ENCODE measurements at places on chromosomes 6 and 20. TPM values are rescaled to one million over a fixed set of nuclear protein-coding genes. Genes with fewer than 3 reads are reported as not detected.

VSX1 gene
- total RNA-seq, result not detected

TCP1 gene
- total RNA-seq, result 320 TPM

DNA sequence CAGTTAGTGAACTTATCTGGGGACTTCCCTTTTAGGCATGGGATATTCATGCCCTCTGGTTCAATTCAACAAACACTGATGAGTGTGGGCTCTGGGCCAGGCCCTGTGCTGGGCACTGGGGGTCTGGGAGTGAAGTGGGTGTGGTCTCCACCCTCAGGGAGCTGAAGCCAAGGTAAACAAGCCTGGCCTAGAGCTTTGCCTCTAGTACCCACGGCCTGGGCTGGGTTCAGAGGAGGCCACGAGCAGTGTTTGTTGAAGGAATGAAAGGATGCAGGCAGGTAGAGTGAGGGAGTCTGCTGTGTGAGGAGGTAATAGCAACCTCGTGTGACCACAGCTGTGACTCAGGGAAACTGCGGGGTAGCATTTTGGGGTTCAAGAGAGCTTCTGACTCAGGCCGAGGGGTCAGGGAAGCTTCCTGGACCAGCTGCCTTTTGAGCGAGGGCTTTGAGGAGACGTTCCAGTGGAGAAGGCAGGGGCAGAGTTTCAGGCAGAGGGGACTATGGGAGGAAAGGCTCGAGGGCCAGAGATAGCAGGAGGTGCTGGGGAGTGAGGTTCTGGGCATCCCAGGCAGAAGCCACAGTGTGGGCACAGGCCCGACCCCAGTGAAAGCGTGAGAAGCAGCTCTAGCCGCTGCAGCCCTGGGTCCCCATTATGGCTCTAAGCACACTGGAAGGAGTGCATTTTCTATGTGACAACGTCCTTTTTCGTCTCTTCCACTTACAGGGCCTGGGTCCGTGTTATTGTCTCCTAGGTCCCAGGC lies 5.6 kb downstream of the MYLK2 start:
- DNase-seq, result no peak

DNA sequence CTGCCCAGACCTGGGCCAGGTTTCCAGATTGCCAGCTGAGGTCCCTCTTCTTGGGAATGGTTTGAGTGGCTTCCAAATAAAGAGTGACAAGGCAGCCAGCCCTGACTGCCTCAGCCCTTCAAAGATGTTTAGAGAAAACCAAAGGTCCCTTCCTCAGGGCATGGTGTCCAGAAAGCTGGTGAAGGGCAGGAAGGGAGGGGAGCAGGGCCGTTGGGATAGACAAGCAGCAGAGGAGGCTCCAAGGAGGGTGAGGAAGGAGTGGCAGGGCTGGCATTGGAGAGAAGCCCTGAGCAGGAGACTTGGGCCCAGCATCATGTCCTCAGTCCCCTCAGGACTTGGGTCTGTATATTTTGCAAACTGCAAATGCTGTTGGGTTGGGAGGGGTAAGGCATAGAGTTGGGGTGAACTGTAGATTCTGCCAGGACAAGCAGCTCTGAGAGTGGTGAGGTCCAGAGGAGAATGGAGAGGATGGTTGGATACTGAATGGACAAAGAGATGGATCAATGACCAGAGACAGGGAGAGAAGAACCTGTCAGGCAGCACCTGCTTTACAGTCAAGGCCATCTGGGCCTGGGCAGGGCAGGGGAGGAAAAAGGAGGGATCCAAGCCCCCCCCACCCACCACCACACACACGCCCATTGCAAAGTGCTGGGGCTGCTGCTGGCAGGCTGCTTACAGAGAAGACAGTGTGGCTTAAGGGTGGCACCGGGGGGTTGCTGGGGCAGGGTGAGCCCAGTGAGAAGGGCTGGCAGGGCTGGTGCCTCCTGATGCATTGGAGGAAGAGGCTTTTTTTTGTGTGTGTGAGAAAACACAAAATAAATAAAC lies 5.5 kb upstream of the DSN1 start:
- no peak for DNase-seq

GRCh38 chr6:131600716-131601115 lies 27.3 kb downstream of the MED23 start:
- DNase-seq, result no peak

DNA sequence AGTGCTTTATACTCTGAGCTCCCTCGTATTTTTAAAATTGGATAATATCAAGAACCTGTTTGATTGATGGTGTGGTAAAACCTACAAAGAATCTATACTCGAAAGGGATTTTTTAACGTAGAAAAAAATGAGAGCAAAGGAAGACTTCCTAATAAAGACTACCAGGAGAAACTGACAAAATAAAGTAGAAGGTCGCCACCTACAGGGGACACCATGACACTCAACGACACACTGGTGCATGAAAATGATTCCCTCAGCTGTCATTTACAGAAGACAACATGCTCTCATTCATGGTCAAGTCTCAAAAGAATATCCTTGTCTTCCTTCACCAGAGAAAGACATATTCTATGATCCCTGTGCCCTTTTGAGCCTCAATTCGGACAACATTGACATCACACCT lies 10.1 kb upstream of the NHSL1 start:
- DNase-seq, result peak; percentile 67

GRCh38 chr6:134323698-134324097 lies 5.8 kb upstream of the SGK1 start:
- no peak for DNase-seq

ZC2HC1B gene
- 0.23 TPM for total RNA-seq

DNA sequence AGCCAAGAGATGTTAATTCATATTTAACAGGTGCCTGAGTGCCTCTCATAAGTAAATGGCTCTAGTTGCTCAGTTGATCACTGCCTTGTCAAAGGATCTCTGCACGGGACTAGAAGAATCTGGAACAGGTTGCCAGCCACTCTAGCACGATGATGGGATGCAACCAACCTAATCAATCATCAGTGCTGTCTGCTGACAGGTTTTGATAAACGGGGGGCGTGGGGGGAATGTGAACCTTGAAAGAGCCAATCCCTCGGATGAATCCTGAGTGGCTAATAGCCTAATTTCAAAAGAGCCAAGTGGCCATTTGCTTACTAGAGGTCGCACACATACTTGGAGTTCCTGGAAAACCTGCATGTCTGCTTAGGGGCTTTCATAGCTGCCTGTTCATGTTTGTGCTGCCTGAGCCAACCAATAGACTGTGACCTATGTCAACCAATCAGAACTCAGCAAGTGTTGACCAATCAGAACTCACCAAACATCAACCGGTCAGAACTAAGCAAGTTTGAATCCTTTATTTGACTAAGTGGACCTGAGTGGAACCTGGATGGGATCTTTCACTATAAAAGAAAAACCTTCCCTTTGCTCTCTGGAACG lies 43.5 kb upstream of the ECI2 start:
- no peak for DNase-seq

COMMD7 gene
- total RNA-seq, result 54.2 TPM

DNA sequence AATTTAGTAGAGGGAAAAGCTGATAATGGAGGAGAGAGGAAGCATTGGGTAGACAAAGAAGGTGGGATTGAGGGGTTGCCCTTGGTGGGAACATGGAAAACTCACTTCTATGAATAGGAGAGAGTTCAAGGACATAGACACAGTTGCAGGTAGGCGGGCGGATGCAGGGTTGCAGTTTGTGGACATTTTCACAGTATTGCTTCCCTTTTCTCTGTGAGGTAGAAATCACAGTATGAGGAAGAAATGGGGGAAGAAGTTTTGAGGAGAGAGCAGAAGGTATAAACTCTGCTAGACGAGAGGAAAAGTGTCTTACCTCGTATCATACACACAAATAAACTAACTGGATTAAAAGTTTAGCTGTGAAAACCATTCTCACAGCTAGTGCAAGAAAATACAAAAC lies 200.7 kb upstream of the ECI2 start:
- no peak for DNase-seq

SEL1L2 gene
- not detected for total RNA-seq

RAD21L1 gene
- total RNA-seq, result not detected

DNA sequence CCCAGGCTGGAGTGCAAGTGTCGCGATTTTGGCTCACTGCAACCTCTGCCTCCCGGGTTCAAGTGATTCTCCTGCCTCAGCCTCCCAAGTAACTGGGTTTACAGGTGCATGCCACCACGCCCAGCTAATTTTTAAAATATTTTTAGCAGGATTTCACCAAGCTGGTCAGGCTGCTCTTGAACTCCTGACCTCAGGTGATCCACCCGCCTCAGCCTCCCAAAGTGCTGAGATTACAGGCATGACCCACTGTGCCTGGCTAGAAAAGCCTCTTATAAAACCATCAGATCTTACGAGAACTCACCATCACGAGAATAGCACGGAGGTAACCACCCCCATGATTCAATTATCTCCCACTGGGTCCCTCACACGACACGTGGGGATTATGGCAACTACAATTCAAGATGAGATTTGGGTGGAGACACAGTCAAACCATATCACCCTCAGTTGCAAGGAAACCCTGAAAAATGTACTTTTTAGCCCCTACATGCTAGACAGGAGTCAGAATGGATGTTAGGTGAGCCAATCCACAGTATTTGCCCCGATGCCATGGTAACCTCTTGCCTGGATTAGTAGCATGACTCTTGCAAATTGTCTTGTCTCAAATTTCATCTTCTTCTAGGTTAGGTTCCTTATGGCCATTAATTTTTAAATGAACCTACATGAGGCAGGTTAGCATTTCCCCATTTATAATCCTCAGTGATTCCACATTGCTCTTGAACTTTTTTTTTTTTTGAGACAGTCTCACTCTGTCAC lies 17.1 kb upstream of the SASH1 start:
- no peak for DNase-seq

DNA sequence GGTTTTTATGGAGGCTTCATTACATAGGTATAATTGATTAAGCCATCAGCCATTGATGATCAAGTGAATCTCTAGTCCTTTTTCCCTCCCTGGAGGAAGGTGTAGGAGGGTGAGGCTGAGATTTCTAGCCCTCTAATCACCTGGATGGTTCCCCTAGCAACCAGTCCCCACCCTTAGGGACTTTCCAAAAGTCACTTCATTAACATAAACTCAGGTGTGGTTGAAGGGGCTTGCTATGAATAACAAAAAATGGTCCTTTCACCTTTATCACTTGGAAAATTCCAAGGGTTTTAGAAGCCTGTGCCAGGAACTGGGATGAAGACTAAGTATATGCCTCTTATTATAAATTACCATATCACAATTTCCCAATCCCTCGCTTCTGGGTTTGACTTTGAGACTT lies 40.4 kb downstream of the SMPDL3A start:
- no peak for DNase-seq

- no peak for DNase-seq
These were observed 125.1 kb downstream of the MRPL14 start for GRCh38 chr6:44002067-44002592.

FOXS1 gene
- total RNA-seq, result not detected

LPA gene
- total RNA-seq, result not detected

PCK1 gene
- not detected for total RNA-seq

DNA sequence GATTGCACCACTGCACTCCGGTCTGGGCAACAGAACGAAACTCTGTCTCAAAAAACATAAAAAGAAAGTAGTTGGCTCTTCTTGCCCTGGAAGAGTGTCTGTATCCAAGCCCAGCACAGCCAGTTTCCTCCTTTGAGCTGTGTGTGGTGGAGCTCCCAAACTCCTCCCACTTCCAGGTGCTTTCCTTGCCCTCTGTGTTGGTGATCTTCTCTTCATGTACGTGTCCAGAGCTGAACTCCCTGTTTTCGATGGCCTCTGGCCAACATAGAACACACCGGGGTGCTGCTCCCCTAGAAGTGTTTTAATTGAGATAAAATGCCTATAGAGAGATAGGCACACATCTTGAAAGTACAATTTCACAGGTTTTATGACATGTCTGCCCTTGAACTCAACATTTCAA lies 16.7 kb upstream of the SGK2 start:
- no peak for DNase-seq

- no peak for DNase-seq
These were observed 604 bp downstream of the SH3BGRL2 start for GRCh38 chr6:79631693-79632172.

GRCh38 chr20:48717095-48717672 lies 110.6 kb downstream of the PREX1 start:
- peak; percentile 54 for DNase-seq

NR2E1 gene
- total RNA-seq, result not detected

Data from activated CD8-positive, alpha-beta memory T cell treated with anti-CD3 and anti-CD28 coated beads, Interleukin-2, amount 10 ng/mL, durations not matched to agents 7 days and 5 days (primary cell).